ENCODE measurements at places on chromosomes 13 and 19. TPM values are rescaled to one million over a fixed set of nuclear protein-coding genes. Genes with fewer than 3 reads are reported as not detected.

DNA sequence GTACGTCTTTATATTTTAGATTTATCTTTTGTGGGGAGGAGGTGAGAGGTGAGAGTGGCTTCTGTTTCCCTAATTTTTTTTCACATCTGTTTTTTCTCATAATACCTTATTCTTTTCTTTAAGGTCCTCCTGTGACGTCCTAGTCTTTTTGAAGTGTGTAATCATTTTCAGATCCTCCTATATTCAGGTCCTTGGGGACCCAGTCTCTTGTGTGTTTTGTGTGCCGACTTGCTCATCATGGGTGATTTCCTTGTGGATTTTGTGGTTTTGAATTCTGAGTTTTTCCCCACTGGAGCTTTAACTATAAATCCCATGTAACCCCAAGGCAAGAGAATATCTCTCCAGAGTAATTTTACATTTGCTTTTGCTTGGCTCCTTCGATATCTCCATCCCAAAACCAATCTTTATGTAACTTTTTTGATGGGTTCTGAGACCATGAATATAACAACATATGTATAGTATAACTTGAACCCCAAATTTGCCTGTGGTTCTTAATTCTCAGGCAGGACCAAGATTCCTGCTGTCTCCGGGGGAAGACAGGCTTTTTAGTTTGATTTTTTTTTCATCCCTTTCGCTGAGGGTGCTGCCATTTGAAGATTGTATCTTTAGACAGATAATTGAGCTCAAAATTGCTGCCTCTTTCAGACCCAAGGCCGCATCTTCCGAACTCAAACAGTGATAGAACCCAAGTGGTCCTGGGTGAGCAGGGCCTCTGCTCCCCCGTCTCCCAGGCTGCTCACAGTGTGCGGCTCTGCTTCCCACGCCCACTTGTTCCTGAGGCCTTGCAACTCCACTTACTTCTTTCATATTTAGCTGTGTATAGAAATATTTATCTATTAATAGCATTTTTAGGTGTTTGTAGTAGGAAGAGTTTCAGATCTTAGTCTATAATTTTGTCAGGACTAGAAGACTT is 59.1 kb upstream of the GPR183 start:
- no peak for DNase-seq

DNA sequence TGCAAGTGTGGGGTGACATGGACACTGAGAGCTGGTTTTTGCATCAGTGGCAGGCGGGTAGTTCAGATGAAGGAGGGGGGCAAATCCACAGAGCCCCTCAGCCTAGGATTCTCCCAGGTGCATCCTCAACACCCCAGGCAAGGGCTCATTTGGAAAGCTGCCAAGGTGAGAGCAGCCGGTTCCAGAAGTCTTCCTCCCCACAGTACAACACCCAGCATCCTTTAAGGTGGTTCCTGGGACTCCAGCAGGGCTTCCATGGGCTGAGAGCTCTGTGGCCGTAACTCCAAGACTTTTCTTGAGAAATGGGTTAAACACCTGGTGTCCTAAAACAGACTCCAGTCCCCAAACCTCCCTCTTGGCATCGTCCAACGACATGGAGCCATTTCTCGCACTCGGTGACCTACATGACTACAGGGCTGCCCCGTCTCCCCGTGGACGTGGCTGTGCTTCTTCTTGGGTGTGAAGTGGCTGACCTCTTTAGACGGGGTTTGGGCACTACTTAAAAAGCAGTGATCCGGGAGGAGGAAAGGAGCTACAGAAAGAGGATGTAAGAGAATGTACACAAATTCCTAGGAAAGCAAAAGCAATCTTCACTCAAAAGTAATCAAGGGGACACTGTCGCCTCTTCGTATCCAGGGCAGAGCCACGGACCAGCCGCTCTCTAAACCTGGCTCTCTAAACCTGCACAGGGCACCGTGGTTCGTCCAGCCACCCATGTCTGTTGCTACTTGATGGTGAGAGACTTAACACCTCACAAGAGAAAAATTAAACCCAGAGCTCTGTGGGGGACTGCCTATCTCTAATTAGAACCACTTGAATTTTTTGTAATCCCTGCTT is 25.5 kb downstream of the RANBP3 start:
- no peak for DNase-seq

GRCh38 chr13:65260946-65261891 is 1968.9 kb downstream of the PCDH9 start:
- no peak for DNase-seq

DNA sequence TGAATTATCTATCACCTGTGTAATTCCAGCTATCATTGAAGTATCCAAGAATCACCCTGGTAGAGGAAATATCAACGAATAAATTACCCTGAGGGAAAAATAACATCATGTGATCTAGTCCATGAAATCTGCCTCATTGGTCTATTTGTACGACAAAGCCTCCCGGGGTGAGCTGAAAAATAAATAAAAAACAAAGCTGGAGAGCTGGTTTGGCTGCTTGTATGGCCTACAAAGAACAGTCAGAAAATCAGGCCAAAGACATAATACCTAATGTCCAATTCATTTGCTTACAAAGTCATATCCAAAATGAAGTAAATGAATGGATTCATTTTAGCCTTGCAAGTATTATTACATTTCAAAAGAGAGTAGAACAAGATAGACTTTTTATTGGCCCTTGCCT is 449.9 kb downstream of the KLF12 start:
- DNase-seq = no peak

- no peak for DNase-seq
Measured at GRCh38 chr19:41595890-41596280, 19.9 kb downstream of the CEACAM21 start.

- no peak for DNase-seq
Measured at GRCh38 chr19:12769689-12770088, 5.7 kb downstream of the HOOK2 start.

Gene ZNF296
- total RNA-seq = not detected

Gene OR7G2
- not detected for total RNA-seq

Gene KLK10
- total RNA-seq = not detected

Gene RNF225
- 0.53 TPM for total RNA-seq

Gene TRIM28
- 343 TPM for total RNA-seq

All from SJSA1 (cell line).